ENCODE measurements at places on chromosomes 12 and 14.

- no peak for DNase-seq
Observed at GRCh38 chr14:23047034-23047634, 5.1 kb downstream of the PSMB11 start.

GRCh38 chr12:131038961-131039950 lies 85.5 kb downstream of the ADGRD1 start:
- DNase-seq: no peak

- peak; percentile 85 for DNase-seq
Observed at GRCh38 chr14:20632831-20633691, 8.4 kb downstream of the OR6S1 start.

DNA sequence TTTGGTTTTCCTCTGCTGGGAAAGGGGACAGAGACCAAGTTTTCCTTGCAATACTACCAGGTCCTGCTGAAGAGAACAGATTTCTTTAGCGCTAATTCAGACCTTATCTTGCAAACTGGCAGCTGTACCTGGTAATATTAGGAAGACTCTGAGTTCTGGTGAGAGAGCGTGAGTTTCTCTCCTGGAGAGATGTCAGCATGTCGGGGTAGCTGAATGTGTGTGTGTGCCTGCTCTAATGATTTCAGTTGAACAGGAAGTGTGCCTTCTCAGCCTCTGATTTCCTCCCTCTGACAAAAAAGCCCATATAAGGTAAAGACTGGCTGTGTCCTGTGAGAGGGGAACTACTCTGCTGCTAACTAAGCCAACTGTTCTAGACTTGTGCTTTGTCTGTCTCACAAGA lies 10.3 kb upstream of the ERP27 start:
- peak; percentile 74 for DNase-seq

DNA sequence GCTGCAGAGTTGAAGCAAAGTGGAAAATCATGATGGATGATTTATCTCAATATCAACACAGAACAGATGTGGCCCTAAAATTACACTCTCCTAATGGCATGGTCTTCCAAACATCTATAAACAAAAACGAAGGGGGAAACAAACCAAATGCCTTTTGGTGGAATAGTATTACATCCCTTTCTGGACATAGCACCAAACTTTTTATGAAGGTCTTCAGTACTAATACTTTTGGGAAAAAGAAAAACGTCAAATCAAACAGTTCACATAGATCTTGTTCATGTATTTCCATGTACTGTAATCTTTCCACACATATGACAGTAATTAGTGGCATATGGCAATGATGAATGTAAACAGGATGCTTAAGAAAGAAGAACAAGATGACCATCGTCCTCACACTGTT lies 22.9 kb upstream of the ANAPC7 start:
- no peak for DNase-seq

DNA sequence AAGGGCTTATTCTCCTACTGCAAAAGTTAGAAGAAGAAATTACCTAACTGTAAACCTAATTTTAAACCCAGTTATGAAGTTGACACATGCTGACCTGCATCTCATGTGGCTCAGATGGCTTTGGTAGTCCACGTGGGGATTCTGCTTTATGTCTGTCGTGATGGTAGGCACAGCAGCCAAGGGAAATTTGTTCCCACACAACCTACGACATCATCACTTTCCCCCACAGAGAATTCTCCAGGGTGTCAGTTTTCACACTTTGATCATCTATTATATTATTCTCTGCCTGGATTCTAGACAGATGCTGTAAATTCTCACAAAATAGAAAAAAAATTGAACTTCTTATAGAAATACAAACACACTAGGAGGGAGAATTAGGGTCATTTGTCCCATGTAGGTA lies 70.6 kb downstream of the PTHLH start:
- DNase-seq: no peak

DNA sequence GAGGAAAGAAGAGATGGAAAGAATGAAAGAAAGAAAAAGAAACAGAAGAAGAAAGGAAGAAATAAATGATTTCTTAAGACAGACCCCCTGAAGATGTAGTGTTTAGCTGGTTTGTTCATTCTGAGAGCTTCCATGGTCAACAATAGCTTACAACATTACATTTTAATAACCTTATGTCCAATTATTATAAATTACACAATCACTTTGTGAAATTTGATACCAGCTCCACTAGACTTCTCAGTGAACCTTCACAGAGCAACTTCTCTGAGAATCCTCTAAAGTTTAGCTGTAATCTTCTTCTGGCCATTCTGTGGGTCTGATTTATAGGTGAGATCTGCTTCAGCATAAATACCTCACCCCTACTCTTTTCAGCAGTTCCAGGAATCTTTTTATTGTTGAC lies 27.9 kb downstream of the SIX1 start:
- DNase-seq: no peak

DNA sequence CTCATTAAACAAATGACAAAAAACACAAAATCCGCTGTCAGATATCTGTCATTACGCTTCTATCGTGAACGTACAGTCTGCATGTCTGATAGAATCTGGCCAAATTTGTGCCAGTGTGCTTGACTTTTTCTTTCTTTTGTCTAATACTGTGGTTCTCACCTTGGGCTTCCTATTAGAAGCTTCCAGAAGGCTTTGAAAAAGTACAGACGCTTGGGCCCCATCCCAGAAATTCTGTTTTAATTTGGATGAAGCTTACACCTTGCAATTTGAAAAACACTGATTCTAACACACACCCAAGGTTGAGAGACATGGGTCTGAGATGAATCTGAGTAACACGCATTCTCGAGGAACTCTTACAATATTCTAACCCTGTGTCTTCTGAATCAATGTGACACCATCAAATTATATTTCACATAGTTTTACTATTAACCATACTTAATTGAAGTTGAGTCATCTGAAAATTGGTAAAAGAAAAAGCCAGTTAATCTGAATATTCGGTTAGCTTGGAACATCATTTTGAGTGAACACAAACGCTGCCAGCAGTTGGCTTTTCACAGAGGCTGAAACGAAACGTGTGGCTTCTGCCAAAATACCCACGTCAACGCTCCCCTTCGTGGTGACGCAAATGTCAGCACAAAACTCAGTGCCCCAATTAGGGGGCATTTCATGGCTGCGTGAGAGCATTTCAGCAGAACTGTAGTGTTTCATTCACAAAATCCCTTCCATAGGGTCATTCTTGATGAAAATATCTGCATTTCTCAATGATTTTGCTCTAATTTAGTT lies 420.5 kb downstream of the TMEM132D start:
- no peak for DNase-seq

DNA sequence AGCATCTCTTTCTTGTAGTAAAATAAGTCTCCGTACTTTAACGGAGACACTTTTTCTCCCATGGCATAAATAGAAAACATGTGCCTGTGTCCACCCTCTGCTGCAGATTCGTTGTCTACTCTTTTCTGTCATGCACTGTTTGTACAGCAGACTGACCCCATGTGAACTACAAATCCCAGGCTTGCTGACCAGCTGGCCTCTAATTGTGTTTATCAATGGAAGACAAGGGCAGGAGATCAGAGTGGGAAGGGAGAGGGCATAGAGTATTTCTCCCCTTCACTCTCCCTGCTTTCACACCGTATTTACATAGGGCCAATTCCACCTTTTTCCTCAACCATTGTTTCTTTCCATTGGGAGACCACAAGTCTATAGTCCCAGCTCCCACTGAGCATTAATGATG lies 31.0 kb upstream of the TMTC2 start:
- no peak for DNase-seq

DNA sequence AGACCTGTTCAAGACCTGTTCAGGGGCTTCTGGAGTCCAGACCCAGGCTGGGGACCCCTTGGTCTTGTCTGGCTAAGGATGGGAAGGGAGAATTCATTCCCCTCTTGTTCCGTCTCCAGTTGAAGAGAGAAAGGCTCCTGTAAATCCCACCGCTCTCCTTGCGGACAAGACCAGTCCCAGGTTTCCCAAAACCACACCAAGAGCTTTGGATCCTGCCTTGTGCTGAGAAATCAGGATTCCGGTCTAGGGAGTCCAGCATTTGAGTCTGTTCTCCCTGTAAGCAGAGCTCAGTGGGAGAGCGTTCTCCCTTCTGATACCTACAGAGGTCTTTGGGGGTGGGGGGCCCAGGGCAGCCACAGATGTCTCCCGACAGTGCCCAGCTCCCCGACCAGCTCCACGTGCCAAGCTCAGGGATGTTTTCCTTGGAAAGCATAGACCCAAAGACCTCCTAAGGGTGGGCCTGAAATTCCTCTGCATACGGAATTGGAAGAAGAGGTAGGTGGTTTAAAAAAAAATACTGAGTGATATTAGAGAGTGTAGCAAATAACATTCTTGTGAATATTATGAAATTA lies 1.9 kb downstream of the HOXC13 start:
- DNase-seq: no peak

GRCh38 chr14:91870001-91870400 lies 2.7 kb upstream of the TC2N start:
- no peak for DNase-seq

- DNase-seq: no peak
Observed at GRCh38 chr14:22526744-22527143, 62.3 kb downstream of the DAD1 start.

DNA sequence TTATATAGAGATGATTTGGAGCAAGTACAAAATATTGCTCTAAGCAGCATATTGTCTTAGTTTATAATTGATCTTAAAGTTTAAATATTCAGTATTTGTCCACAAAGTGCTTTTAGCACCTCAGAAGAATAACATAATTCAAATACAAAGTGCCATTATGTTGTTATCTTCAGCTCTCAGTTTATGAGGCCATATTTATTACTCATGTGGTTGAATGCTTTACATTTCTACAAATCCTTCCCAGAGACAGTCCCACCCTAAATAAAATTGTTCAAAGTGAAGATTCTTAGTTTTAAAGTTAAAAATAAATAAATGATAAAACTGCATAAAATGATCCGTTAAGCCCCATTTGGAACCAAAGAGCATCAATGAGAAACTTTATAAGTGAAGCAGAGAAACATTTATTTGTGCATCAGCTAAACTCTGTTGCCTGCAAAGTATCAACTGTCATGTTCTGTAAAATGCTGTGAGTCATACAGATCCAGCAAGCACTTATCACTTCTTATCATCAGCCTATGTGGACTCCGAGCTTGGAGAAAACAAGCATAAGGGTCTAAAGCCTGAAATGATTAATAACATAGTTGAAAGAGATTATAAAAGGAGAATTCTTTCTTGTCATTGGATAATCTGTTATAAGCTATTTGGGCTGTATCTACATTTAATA lies 218.9 kb downstream of the ADAMTS20 start:
- no peak for DNase-seq

- DNase-seq: no peak
Observed at GRCh38 chr14:33657476-33657875, 293.4 kb downstream of the EGLN3 start.

DNA sequence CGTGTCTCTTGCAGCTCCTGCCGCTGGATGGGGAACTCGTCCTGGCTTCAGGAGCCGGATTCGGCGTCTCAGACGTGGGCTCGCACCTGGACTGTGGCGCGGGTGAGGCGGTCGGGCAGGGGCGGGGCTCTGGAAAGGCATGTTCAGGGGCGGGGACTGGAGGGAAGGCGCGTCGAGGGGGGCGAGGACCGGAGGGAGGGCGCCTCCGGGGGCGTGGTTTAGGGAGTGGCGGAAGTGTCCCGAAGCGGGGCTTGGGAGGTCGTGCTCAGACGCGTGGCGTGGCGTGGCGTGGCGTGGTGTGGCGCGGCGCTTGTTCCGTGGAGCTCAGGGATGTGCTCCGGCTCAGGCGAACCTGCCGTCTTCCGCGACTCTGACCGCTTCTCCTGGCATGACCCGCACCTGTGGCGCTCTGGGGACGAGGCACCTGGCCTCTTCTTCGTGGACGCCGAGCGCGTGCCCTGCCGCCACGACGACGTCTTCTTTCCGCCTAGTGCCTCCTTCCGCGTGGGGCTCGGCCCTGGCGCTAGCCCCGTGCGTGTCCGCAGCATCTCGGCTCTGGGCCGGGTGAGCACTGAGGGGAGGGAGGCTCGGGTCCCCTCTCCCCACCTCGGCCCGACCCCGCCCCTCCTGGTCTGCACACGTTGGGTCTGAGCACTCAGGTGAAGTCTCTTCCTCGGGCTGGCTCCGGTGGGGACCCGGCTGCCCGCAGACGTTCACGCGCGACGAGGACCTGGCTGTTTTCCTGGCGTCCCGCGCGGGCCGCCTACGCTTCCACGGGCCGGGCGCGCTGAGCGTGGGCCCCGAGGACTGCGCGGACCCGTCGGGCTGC lies 6.2 kb downstream of the AMN start:
- no peak for DNase-seq

GRCh38 chr12:47808050-47808449 lies 11.7 kb downstream of the HDAC7 start:
- DNase-seq: no peak
